Activated T-cell treated with anti-CD3 and anti-CD28 coated beads for 48 hours (primary cell): ENCODE measurements at places on chromosomes 12 and 14.

- no peak for DNase-seq
These were observed 17.9 kb upstream of the DCAF5 start for GRCh38 chr14:69170839-69171238.

DNA sequence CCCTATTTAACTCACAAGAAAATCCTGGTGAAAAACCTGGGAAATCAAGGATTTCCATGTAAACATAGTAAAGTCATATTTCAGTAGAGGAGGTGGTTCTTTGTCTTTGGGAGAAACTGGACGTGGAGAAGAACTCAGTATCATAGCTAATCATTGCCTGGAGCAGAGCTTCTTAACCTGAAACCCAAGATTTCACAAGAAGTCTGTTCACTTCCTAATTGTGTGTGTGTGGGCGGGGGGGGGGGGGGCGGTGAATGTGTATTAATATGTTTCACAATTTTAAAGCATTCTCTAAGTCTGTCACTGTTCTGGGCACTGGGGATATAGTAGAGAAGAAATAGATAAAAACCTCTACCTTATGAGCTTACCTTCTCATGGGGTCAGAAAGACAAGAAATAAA lies 96.7 kb upstream of the PPP4R3A start:
- no peak for DNase-seq

DNA sequence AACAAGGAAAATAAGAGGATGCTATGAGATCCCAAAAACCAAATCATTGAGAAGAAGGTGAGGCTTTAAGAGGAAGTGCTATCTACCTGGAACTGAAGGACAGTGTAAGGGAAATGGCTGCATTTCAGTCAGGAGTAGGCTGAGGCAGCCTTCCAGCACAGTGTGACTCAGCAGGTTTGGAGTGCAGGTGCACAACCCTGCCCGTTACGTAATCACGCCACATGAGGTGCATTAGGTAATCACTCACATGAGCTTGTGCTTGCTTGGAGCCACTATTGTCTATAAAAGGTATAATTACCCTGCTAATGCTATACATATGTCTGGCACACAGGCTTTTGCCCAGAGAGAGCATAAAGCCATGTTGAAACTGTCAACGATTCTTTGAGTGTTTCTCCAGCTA lies 74.9 kb downstream of the DIO2 start:
- DNase-seq: no peak

DNA sequence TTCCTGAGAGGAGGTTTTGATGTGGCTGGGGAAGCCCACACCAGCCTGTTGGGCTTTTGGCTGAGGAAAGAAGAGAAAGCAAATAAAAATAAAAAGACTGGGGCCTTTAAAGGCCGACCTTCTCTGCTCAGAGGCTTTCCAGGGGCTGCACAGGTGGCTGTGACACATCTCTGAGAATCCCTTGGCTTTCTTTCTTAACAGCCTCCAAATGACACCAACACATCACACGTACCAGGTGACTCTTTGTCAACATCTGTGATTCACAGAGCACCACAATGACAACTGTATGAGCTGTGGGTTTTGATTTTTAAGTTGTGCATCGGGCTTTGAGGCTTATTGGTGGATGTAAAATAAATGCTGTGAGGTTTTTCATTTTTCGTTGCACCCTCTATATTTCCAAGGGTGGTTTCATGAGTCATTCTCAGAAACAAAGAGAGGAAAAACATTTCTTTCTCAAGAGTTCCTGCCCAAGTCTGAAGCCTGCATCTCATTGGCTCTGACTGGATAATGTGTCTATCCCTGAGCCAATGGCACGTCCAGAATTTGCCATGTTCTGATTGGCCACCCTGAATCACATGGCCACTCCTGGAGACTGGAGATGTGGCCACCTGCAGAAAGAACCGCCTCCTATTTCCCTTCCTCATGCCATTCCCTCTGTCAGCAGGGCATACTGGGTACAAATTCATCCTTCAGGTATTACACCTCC lies 349.0 kb downstream of the GLT1D1 start:
- no peak for DNase-seq

DNA sequence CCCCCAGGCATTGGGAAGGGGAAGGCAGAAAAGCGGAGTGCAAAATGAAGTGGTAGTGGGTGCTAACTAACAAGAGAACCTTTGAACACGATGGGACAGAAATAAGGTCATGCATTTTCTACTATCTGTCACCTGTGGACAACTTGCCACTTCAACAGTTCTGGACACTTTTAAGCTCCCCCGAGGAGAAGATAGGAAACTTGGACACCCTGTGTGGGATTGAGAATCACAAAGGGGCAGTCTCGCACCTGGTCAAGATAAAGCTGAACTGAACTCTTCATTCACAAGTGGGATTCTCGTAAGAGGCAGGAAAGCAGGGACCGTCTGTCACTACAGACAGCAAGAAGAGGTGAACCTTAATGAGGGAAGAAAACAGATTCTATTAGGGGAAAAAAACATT lies 51.6 kb downstream of the EIF2S3B start:
- DNase-seq: no peak

DNA sequence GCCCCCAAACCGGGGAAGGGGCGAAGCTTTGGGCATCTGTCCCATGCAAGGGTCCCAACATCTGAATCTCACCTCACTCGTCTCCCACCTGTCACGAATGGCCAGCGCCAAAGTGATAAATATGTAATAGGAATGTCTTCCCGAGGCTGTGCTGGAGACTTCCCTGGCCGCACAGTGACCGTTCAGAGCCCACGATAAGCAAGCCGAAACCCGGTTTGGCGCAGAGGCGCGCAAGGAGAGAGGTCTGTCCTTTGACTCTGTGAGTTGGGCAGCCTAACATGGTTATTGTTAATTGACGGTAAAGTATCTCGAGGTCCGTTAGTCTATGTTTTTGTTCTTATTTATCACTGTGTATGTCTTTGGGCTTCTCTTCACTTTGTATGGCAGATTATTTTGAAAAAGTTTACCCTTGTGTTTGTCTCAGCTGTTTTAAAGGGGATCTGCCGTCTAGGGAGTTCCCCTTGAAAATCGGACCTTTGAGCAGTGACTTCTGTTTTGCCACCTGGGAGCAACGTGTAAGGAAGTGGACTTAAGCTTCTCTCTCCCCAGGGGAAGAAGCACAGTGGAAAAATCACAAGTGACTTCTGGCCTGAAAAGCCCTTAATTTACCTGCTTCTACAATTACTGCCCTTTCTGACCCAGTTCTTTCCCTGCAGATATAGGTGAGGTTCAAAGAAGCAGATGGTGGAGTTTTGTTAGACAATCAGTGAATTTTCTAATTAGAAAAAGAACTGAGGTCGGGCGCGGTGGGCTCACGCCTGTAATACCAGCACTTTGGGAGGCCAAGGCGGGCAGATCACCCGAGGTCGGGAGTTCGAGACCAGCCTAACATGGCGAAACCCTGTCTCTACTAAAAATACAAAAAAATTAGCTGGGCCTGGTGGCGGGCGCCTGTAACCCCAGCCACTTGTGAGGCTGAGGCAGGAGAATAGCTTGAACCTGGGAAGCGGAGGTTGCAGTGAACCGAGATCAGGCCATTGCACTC lies 1.1 kb upstream of the TM9SF1 start:
- DNase-seq: no peak

DNA sequence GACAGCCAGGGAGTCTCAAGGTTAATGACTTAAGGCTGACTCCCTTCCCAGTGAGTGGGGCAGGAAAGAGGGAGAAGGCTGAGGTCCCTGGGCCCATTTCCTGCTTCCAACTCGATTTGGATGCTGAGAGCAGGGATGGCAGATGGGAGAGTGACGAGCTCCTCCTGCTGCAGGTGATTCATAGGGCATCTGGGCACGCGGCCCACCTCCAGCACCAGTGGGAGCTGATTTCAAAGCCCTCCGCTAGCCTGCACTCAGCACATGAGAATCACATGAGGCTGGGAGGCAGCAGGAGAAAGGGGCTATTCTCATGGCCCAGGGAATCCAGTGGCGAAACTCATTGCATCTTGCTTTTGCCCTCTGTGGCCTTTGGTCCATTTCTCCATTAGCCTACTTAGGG lies 90.8 kb downstream of the SSPN start:
- no peak for DNase-seq

DNA sequence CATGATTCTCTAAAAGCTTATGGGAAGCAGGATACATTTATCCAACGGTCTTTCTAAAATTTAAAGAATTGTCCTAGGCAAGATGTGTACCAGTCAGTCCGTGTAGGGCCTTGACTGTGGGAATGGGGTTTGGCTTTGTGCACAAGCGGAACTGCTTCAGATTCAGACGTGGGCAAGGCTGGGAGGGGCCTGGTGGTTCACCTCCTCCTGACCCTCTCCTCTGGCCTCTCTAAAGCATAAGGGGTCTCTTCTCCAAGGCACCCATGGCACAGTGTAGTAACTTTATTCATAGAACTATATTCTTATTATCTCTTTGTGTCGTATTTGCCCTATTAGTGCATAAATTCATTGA lies 121.2 kb upstream of the PTPRB start:
- DNase-seq: no peak

GRCh38 chr14:67759916-67760315 lies 56.5 kb downstream of the ZFYVE26 start:
- DNase-seq: no peak

DNA sequence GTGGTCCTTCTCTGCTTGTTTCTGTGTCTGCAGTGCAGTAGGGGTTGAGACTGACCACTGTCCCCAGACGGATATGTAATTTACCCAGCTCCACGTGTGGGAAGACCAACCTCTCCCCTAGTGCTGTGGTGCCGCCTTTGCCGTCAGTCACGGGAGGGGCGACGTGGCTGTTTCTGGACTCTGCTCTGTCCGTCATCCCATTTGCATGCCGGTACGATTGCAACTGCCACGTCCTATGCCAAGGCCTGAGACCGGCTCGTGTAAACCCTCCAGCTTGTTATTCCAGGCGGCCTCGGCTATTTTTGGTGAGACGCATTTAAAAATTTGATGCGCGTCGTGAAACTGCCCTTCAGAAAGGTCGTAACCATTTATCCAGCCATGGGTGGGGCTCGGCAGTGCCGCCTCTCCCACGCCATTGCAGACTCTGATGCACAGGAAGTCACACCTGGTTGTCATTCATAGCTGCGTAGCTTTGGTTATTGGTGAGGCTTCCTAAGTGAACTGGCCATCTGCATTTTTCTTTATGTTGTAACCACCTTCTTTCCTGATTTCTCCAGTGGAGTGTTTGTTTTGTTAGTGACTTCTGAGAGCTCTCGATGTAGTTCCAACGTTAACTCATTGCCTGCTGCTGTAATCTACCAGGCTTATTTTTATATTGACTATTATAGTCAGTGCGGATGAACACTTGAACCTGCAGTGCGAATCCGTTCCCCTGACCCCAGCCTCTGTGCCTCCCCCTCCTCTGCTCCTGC lies 75.1 kb downstream of the ADGRD1 start:
- DNase-seq: no peak

- no peak for DNase-seq
These were observed 47.6 kb downstream of the FAM222A start for GRCh38 chr12:109760930-109761921.

DNA sequence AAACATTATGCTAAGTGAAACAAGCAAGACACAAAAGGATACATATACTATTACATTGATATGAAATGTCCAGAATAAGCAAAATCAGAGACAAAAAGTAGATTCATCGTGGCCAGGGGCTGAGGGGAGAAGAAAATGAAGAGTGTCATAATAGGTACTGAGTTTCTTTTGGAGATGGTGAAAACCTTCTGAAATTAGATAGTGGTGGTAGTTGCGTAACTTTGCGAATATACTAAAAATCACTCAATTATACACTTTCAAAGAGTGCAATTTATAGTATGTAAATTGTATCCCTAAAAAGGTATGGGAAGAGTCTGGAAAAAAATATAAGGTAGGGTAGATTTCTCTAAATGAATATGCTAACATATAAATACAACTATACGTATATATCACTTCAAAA lies 22.2 kb downstream of the KANSL2 start:
- no peak for DNase-seq

DNA sequence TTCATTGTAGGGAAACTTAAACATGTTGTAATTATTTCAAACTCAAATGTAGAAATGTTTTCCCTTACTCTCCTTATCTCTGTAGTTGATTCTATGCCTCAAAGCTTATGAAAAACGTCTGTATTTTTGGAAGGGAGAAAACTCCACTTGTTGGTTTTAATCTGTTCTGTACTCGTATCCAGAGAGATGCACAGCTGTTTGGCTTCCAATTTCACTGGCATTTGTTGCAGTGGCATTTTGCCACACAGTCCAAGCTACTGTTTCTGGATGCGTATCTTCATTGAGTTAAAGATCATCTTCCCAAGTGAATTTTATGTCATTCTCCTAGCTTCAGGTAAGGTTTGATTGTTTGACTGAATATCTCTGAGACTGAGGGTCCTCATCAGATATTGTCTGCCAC lies 481.4 kb downstream of the TRHDE start:
- DNase-seq: no peak

GRCh38 chr14:38187528-38187927 lies 20.2 kb upstream of the SSTR1 start:
- DNase-seq: no peak

DNA sequence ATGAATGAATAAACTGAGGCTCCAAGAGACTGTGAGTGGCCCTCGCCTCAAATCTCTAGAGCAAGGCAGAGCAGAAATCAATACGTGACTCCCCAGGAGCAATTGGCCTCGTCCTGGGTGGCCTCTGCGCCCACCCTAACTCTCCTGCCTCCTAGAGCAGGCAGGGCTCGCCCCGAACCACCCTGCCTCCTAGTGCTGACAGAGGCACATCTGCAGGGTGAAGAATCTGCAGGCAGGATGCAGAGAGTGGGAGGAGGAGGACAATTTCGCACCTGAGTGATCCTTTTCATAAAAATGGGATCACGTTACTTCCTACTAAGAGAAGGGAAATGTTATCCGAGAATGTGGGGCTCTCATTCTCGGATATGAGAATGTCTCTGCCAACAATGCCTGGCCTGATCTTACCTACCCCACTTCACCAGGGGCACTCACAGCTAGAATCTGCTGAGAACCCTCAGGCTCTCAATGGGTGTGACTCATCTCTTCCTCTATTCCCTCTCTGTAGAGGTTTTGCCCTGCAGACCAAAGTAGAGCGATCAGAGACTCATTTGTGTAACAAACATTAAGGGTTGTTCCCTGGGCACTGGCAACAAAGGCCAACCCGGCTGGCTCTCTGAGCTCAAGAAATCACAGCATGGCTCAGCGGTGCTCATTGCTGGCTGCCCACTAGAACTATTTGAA lies 61.7 kb upstream of the BCL2L14 start:
- no peak for DNase-seq

- peak; percentile 19 for DNase-seq
These were observed 41.3 kb upstream of the BCL7A start for GRCh38 chr12:121980191-121980891.

GRCh38 chr14:66709291-66709690 lies 201.3 kb downstream of the GPHN start:
- DNase-seq: no peak

GRCh38 chr12:131355361-131356245 lies 355.3 kb upstream of the SFSWAP start:
- DNase-seq: no peak
